NCI-H2029 treated with DMSO at 0.1 percent for 48 hours (cell line): ENCODE measurements at places on chromosomes 11 and 22.

DNA sequence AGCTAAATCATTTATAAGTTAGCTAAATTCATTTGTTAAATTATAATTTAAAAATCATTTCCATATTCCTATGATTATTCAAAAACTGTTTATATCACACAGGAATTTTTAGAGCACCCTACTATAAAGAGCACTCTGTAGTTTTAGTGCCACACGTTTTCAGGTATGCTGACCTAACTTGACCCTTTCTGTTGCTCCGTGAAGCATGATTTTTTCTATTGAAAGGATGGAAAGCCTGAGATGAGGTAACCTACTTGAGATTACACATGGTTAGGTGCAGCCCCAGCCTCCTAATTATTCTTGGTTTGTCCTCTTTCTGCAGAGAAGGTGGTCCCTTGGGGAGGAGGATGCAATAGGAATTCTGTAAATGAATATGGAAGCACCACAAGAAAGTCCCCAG lies 72.6 kb downstream of the PPFIBP2 start:
- DNase-seq = no peak

DNA sequence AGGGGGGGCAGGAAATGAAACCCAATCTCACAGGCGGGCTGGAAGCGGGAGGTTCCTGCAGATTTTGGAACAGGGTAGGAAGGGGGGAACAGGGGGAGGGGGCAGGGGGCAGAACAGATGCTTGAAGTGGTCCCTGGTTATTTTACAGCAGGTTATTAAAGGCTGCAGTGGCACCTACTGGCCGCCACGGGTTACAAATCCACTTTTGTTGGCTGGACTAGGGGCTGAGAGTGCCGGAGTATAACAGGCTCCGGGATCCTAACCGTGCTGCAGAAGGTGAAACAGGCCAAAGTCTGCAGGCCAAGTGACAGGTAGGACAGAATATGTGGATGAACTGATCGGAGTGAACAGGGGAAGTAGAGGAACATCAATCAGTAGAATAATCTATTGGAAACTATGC lies 2.5 kb downstream of the ROBO3 start:
- DNase-seq = no peak

DNA sequence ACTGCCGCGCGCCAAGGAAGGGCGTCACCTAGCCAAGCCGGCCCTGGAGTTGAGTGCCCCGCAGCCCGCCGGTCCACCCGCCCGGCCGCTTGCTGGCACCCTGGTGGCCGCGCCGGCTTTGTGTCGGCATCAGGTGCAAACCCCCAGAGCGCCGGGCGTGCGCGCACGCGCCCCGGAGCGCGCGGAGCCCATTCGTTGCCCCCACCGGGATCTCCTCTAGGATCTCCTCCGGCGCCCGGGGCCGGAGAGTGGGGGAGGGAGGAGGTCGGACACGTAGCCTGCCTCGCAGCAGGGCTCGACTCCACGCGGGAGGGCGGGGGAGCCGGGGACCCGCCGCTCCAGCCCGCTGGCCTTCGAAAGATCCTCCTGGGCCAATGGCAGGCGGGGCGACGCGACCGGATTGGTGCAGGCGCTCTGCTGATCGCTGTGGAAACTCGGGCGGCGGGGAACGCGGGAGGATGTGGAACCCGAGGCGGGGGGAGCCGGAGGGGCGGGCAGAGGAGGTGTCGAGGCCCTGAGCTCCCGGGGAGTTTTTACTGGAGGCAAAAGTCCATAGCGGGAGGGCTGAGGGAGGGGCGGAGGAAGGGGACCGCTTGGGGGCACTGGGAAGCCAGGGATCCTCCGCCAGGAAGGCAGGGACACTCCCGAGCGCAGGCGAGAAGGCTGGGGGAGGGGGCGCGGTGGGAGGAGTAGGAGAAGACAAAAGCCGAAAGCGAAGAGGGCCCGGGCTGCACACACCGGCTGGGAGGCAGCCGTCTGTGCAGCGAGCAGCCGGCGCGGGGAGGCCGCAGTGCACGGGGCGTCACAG lies at the start of gene FADS2:
TSS of gene FADS2 (plus strand) at position 730 of the 808 bp plus-strand sequence. CDS start 91 bp downstream, outside the sequence.
- DNase-seq = peak; percentile 71

GRCh38 chr11:33897761-33898375 lies 6.0 kb upstream of the LMO2 start:
- DNase-seq = no peak

- DNase-seq = no peak
Observed at GRCh38 chr11:129331217-129331616, 44.4 kb upstream of the BARX2 start.

GRCh38 chr22:44002997-44003396 lies 21.1 kb upstream of the PARVB start:
- DNase-seq = no peak

- DNase-seq = no peak
Observed at GRCh38 chr11:84524422-84525051, 1102.6 kb downstream of the DLG2 start.

GRCh38 chr11:43959321-43959995 lies 17.0 kb downstream of the C11orf96 start:
- no peak for DNase-seq

- DNase-seq = peak; percentile 75
Observed at GRCh38 chr11:93921695-93922468, 71.5 kb upstream of the VSTM5 start.

DNA sequence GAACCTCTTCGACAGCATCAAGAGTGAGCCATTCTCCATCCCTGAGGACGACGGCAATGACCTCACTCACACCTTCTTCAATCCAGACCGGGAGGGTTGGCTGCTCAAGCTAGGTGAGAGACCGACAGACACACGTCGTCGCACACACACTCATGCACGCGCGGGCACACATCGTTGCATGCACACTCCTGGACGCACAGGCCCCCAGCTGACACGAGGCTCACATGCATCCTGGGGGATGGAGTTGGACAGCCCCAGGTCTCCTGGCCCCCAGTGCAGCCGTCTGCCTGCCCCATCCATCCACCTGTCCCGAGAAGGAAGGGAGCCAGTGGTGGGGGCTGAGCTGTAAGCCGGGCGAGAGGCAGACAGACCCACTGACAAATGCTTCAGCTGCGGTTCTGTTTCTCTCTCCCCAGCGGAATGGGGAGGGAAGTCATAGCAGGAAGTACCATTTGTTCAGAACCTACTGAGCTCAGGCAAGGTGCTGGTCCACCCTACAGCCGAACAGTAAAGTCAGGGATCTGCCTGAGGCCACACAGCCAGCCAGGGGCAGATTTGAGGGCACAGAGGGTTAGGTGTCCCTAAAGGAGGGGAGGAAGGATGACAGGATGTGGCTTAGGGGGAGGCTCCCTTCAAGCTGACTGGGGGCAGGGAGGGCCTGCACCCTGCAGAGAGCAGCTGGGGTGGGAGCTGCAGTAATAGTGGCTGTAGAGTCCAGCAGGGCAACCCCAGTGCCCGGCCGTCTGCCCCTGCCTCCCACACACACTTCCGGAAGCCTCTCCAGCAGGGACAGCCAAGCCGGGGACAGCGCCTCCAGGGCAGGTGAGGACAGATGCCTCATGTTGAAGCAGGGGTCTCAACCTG lies 27.1 kb downstream of the CYTH4 start:
- no peak for DNase-seq

DNA sequence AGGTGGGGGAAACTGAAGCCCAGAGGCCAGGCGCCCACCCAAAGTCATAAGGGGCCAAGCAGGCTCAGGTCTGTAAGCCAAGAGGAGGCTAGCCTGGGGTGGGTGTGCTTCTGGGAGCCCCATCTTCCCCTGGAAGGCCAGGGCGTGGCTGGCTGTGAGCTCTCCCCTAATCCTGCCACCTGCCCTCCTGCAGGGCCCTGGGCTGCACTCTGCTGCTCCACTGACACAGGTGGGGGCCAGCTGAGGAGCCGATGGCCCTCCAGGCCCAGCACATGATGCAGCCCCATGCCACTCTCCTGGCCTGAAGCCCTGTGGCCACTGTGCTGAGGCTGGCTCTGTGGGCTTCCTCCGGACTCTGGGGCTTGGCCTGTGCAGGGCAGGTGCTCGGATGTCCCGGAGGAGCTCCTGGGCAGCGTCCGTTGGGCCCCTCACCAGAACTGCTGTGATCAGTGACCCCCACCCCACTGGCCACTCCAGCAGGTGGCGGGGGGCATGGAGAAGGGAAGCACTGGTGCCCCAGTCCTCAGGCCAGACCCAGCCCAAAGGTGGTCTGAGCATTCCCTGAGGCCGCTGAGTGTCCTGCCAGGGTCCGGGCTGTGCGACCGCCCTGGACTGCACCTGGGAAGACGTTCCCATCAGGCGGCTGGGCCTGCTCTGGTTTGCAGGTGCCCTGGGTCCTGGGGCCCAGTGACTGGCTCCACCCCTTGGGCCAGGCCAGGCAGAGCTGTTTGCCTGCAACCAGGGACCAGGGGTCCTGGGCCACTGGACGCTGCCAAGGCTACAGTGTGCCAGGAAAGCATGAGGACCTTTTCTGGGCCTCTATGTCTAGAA lies 8.5 kb downstream of the PIM3 start:
- no peak for DNase-seq

GRCh38 chr11:109789901-109790300 lies 303.3 kb upstream of the ZC3H12C start:
- no peak for DNase-seq

DNA sequence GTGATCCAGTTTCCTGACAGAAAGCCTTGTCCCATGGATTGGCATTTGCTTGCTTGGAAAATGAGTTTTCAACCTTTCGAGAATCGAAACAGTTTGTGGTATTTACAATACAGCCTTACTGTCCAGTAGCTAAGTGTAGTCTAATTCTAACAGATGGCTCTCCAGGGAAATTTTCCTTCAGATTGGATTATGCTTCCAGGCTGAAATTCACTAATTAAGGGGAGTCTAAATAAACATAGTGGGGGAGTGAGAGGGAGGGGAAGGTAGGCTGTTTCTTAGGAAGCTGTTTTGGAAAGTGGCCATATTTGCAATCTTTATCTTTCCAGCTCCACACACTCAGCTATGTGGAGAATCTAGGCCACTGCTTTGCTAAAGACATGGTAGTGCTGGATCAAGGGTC lies 81.3 kb downstream of the SYT9 start:
- DNase-seq = no peak

- no peak for DNase-seq
Observed at GRCh38 chr11:103862094-103862801, 174.2 kb upstream of the DDI1 start.

GRCh38 chr11:5553343-5553742 lies 5.0 kb upstream of the OR52H1 start:
- no peak for DNase-seq

DNA sequence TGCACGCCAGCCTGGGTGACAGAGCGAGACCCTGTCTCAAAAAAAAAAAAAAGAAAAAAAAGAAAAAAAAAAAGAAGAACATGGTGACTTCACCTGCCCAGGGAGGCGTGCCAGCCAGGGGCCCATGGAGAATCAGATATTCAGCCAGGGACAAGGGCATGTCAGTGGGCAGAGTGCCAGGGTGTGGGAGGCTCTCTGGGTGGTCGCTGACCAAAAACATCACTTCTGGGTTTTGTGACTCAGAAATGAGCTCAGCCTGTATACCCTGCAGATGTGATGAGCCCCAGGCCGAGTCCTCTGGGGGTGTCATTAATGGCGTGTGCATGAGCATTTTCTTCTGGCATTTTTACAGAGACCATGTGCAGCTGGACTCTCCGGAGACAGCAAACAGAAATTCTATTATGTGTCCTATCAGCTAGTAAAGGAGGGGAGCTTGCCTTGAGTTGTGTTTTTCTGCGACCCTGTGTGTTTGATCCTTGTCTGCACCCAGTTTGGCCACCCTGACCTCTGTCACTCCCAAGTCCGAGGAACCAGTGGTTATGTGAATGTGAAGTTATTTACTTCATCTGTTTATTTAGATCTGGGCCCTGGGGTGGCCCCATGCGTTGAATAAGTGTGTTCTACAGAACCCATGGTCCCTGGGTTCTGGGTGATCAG lies 53.6 kb downstream of the BCR start:
- DNase-seq = no peak

GRCh38 chr22:46812034-46812605 lies 49.7 kb downstream of the TBC1D22A start:
- no peak for DNase-seq

DNA sequence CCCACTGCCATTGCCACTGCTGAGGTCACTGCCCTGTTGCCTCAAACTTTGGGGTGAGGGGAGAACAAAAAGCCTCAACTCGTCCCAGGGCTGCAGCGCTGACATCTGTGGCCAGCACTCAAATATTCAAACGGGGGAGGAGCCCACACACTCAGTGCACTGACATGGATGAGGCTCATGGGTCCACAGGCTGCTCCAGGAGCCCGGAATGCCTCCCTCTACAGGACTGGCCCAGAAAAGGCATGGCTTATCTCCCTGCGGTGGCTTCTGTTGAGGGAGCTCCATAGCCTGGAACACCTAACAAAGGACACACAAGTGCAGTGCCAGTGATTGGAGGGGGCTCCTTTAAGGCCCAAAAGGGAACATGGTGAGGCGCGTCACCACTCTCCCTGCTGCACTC lies 341.1 kb upstream of the LUZP2 start:
- DNase-seq = no peak

GRCh38 chr11:108838102-108838791 lies 173.4 kb downstream of the DDX10 start:
- DNase-seq = no peak

- no peak for DNase-seq
Observed at GRCh38 chr11:73866095-73866579, 10.5 kb downstream of the COA4 start.

DNA sequence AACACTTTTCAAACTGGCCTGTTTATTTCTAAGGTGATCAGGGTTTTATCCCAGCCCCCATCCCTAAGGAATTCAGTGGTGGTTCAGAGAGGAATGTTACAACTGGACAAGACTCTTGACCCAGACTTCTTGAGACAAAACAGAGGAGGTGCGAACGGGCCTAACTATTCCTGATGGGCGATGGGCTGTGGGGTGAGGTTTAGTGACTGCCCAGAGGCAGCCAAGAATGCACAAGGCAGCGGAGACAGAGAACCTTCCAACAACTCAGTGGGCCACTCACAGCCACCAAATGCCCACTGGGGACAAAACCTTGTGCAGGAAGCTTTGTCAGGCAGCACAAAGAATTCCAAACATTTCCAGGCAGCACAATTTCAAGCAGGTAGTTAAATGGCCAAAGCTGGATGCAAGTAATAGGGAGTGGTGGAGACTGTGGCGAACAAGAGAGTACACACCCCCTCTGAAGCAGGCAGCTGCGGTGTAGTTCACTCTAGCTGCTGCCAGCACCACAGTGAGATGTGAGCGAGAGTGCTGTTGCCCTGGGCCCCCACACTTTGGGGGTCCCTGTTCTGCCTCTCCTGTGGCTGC lies 29.2 kb downstream of the SCUBE1 start:
- no peak for DNase-seq

DNA sequence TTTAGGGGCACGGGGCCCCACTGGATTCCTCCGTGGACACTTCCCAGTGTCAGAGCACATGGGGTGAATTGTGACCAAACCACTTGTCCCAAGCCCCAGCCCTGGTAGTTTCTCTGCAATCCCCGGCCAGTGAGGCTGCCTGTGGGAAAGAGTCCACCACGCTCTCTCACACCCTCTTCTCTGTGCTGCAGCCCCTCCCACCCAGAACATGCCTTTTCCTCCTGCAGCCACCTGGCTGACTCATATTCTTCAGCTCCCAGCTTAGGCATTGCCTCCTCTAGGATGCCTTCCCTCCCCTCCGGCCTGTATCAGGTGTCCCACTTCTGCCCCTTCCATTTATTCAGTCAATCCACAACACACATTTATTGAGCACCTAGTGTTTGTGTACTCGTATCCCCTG lies 5.4 kb upstream of the RPS6KB2 start:
- DNase-seq = no peak

GRCh38 chr11:126733685-126734084 lies 266.9 kb downstream of the KIRREL3 start:
- DNase-seq = no peak

- no peak for DNase-seq
Observed at GRCh38 chr11:35639591-35640179, 21.4 kb downstream of the FJX1 start.
